Non-pigmented ciliary epithelial cell (primary cell): ENCODE measurements at places on chromosomes 13 and 19.

DNA sequence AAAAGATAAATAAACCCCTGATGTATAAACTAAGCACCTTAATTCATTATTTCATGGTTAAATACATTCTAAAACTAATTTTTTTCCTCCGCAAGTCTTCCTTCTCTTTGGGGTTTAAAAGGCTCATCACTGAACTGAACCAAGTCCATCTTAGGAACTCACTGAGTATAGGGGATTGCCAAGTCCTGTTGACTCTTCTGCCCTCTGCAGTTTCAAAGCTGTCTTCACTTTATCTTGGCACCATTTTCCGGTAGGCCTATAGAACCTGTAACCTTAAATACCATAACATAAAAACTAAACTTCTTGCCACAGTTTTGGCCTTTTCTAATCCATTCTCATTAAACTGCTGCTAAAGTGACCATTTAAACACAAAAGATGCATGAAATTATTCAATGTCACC is 66.5 kb upstream of the USPL1 start:
- DNase-seq: no peak

GRCh38 chr19:10555610-10555973 is 10.2 kb downstream of the KRI1 start:
- DNase-seq: no peak

DNA sequence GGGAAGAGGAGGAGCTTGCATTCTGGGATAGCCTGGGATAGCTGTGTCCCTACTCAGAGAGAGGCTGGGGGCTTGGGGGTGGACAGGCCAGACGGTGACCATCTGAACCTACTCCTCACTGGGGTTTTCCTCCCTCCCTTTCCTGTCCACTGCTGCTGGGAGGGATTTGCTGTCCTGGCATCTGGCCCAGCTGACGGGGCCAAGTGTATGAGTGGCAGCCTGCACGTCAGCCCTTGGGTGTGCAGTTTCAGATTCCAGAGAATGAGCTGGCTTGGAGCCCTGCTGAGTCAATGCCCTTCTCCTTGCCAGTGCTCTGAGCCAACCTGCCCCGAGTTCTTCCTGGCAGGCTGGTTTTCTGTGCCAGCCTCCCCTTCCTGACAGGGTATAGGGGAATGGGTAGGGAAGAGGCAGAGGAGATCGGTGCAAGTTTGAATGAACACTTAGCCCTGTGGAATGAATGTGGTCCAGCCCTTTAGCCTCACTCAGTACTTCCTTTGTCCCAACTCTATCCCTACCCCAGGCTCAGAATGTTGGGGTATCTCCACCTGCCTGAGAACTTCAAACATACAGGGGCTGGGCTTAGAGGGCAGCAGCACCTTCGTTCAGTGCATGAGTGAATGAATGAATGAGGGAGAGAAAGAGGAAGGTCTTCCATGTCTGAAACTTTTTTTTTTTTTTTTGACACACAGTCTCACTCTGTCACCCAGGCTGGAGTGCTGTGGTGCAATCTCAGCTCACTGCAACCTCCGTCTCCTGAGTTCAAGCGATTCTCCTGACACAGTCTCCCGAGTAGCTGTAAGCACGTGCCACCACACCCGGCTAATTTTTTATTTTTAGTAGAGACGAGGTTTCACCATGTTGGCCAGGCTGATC is 1.8 kb upstream of the ANGPTL4 start:
- peak; percentile 94 for DNase-seq

- DNase-seq: no peak
Observed at GRCh38 chr13:30796631-30797601, 61.6 kb downstream of the ALOX5AP start.

DNA sequence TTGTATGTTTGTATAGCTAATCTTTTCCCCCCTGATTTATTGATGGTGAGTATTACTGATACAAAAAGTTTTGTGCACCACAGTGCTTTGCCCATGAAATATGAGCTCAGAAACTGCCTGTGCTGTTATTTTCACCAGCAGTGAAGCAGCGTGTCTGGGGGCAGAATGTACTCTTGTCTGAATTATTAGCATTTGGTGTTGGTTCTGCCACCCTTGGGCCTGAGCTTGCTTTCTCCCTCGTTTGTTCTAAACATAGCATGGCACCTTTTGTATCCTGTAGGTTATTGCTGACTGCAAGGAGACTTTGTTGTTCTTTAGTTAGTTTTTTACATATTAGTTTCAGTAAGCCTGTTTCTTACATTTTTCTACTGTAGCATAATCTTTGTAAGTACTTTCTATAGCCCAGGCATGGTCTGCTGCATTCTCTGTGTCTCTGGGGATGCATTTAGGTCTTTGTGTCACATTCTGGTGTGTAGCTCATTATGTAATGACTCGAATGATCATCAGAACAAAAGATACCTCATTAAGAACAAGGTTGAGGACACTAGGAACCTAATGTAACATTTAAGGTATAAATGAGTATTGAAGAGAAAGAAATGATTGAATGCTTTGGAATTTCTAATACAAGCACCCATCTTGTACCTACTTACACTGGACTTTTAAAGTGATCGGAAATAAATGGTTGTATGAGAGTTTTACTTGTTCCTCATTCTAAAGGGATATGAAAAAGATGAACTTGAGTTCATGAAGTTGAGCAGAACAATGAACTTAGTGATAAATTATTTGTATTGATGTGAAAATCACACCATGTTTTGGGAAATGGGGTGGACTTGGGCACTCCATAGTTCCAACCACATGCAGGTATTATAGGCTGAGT is 50.3 kb upstream of the GPI start:
- no peak for DNase-seq

GRCh38 chr13:85825454-85825853 is 26.2 kb upstream of the SLITRK6 start:
- DNase-seq: no peak

GRCh38 chr19:32767951-32768679 is 48.5 kb downstream of the TDRD12 start:
- DNase-seq: no peak

GRCh38 chr13:25948910-25949309 is 102.9 kb downstream of the SHISA2 start:
- DNase-seq: no peak

DNA sequence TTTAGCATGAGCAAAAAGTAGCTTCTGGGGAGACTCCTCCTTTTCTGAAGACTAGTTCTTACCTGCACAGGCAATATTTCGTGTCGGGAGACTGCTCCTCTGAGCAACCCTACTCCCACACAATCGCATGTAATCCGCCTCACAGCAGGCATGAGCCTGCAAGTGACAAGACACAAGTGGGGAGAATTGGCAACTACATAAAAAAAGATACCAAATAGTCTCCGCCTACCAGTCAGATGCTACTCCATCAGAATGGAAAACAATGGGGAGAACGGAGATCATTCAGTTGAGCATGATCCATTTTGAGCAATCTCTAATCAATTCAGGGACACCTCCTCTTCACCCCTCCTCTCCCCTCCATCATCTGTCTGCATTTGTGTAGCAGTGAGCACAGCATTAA is 321.0 kb downstream of the COG6 start:
- no peak for DNase-seq

DNA sequence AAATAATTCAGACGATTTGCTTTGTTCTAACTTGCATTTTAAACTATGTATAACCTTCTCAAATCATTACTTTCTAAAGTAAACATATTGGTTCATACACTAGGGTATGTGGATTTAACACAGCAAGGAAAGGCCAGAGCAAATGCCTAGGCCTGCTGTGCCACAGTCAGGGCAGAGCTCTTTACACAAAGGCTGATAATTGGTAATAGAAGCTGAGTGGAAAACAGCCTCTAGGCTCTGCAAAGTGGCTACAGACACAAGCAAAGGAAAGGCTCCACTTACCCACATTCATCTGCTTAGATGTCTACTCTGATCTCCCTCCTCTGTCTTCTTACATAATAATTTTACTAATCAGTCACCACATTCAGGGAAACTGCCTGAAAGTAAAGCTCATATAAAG is 382.9 kb downstream of the OLFM4 start:
- no peak for DNase-seq
